ENCODE measurements at places on chromosomes 1 and 21.

- DNase-seq: peak; percentile 99
Observed at GRCh38 chr21:35737899-35738346, 322.4 kb downstream of the SETD4 start.

DNA sequence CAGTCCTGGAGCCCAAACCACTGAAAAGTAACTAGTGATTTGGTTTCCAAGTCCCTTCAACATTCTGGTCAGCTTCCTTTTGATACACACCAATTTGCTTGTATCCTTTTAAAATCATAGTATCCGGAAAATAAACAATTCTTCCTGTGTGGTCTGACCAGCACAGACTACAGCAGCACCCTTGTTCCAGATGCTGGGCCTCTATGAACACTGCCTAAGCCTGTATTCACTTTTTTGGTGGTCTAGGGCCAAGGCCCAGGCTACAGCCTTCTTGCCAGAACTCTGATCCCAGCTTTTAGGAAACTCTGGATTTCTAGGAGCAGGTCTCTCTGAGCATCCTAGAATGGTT, 801 bp upstream of the DDAH1 start:
- DNase-seq: no peak

GRCh38 chr1:178126741-178127185, 32.9 kb downstream of the RASAL2 start:
- DNase-seq: peak; percentile 64

DNA sequence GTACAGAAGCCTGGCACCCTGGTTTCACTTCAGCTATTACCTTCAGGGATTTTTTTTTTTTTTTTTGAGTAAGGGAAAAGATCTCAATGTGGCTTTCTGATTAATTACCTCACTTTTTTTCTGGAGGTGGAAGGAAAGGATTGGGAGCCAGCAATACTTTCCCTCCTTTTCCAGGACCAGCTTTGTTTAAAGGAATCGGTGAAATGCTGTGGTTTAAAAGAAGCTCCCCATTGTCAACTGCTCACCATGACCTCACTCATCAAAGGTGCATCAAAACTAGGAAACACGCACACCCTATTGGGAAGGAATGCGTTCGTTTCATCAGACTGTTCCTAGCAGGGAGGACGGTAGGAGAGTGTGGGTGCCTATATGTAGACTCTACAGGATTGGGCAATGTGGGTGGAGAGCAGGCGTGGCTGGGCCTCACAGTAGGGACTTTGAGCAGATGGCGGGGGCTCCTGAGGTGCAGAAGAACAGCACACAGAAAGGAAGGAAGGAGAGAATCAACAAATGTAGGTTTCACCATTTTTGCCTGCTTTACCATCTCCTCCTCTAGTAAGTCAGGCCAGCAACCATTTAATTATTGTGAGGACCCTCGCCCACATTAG, 13.0 kb downstream of the PHGDH start:
- DNase-seq: peak; percentile 28

GRCh38 chr1:46806196-46807020, 7.6 kb downstream of the CYP4B1 start:
- DNase-seq: no peak

- peak; percentile 74 for DNase-seq
Observed at GRCh38 chr1:40802078-40802741, 18.6 kb downstream of the KCNQ4 start.

- peak; percentile 53 for DNase-seq
Observed at GRCh38 chr1:82710091-82710490, 909.4 kb downstream of the ADGRL2 start.

- no peak for DNase-seq
Observed at GRCh38 chr1:156106624-156107488, 7.7 kb upstream of the LMNA start.

DNA sequence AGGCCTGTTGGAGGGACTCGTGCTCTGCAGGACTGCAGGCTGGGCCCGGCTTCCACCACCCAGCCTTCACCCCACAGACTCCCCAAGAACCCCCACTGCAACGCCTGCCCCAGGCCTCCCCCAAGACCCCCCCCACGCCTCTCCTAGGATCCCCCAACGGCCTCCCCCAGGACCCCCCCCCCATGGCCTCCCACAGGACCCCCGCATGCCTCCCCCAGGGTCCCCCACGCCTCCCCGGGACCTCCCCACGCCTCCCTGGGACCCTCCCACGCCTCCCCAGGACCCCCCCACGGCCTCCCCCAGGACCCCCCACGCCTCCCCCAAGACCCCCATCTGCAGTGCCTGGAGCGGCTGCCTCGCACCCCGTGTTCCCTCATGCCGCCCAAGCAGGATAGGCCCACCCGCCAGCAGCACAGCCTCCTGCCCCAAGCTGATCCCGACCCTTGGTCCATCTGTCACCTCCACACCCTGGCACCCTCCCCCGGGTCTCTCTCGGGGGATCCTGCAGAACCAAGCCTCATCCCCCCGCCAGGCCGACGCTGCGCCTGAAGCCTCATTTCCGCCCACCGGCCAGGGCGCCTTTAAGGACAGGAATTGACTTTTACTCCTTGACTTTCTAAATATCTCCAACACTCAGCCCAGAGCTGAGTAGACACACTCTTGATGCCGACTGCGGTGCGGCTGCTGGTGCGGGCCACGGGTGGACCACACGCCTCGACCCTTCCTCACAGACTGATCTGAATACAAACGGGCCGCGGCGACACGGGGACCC, 14.1 kb upstream of the RNF223 start:
- no peak for DNase-seq

DNA sequence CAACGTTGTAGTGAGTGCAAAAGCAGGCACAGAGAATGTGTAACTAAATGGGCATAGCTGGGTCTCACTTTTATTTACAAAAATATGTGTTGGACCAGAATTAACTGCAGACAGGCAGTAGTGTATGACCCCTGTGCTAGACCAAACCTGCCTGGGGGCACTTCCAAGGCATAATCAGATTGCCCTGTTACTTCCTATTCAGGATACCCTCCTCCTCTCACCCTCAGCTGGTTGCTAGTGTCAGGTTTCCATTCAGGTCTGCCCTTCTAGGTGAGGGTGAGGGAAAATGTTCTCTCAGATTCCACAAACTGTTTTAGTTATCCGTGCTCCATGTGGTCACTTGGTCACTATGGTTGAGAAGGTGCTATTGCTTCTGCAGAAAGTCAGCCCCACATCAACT, 387.3 kb downstream of the LMX1A start:
- no peak for DNase-seq

DNA sequence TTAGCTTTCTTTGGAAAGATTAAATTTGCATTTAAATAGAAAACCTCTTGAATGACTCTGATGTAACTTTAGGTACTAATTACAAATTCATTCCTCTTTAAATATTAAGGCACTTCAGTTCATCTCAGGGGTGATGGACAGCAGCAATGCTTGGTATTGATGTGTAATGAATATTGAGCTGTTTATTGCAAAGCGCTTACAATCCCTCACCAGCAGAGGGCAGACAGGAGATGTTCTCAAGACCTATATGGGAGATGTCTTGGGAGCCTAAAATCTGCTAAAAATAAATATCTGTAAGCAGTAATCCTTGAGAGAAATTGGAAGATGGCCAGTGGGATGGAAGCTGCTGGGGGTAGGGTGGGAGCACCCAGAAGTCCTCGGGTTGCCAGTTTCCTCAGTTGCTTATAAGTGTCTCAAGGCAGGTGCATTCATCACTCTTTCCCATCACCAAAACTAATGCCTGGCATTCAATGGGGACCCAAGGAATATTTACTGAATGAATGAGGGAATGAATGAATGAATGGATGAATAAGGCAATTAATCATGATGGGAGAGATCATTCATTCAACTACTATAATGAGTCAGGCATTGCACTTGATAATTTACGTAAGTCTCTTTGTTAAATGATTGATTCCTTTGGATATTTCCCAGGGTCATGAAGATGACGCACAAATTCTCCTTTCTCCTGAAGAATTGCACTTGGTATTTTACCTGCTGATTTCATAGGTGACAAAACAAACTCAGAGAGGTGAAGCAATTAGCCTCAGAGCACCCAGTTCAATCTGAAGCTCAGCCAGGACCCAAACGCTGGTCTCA, 2.3 kb downstream of the KLHDC8A start:
- DNase-seq: peak; percentile 47

GRCh38 chr1:59141267-59141863, 155.5 kb upstream of the FGGY start:
- DNase-seq: no peak

DNA sequence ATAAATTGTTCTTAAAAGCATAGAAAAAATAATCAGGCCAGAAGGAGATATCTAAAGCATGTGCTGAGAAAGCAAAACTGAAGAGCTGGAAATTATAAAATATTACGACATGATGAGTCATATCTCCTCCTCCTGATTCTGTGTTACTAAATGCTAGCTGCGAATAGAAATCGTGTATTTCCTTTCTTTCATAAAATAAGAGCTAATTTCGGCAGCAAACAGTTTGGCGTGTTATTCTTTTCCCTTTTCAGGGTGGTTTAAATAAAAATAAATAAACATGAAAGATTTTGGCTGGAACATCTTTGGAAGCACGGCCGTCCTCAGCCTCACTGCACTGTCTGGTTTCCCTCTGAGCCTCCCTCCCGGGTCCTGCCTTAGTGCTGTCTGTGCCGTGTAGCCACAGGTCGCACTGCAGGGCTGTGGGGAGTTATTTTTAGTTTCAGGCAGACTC, 56.0 kb downstream of the ADARB1 start:
- DNase-seq: peak; percentile 63

DNA sequence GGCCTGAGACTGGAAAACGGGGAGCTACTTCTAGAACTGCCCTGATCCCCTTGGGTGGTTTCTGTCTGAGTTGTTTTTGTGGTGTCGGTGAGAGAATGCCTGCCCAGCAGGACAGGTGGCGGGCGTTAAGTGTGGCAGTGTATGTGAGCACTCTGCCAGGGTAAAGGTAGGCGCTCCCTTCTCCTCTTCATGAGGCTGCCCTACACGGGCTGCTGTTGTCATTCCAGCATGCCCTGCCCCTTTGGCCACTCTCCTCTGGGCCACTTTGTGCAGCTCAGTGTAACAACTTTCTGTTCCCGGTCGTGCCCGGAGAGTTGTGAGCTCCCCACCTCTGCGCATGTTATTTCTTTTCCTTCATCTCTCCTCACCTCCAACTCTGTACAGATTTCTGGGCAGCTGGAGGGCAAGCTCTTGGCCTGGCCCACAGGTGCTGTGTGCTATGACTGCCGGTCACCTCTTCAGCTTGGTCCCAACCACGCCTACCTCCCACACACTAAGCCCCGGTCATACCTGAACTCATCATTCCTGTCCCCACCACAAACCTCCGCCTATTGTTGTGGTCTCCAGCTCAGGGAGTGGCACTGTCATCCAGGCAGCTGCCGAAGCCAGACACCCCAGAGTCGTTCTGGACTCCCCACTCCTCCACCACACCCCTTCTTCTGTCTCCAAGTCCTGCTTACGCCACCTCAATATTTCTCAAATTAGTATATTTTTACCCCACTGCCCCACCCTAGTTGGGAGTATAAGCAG, 69.0 kb downstream of the GADD45A start:
- DNase-seq: no peak

- peak; percentile 52 for DNase-seq
Observed at GRCh38 chr1:59150577-59151386, 146.1 kb upstream of the FGGY start.

GRCh38 chr1:96588416-96588995, 133.1 kb upstream of the PTBP2 start:
- no peak for DNase-seq

DNA sequence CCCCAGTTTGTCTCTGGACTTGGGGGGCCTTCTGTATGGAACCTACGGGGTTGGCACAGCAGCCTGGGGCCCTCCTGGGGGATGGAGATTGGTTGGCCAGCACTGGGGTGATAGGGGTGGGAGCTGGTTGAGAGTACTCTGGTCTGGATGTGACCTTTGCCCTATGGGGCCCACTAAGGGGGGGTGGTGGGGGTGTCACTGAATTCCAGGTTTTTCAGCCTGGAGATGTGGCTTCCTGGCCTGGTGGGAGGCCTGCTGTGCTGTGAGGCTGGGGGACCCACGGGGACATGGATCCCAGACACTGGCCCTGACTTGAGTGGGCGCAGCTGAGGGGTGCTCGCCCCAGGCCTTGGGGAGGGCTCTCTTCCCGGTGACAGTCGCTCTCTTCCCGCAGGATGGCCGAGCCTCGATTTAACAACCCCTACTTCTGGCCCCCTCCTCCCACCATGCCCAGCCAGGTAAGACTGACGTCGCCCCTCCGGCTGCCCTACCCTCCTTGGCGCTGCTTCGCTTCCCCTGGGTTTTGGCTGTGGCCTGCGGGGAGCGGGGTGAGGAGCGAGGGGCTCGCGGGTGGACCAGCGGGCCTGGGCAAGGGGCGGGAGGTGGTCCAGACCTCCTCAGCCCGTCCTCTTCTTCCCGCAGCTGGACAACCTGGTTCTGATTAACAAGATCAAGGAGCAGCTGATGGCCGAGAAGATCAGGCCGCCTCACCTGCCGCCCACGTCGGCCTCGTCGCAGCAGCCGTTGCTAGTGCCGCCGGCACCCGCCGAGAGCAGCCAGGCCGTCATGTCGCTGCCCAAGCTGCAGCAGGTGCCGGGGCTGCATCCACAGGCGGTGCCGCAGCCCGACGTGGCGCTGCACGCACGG, 19.6 kb downstream of the ZNF362 start:
- no peak for DNase-seq

DNA sequence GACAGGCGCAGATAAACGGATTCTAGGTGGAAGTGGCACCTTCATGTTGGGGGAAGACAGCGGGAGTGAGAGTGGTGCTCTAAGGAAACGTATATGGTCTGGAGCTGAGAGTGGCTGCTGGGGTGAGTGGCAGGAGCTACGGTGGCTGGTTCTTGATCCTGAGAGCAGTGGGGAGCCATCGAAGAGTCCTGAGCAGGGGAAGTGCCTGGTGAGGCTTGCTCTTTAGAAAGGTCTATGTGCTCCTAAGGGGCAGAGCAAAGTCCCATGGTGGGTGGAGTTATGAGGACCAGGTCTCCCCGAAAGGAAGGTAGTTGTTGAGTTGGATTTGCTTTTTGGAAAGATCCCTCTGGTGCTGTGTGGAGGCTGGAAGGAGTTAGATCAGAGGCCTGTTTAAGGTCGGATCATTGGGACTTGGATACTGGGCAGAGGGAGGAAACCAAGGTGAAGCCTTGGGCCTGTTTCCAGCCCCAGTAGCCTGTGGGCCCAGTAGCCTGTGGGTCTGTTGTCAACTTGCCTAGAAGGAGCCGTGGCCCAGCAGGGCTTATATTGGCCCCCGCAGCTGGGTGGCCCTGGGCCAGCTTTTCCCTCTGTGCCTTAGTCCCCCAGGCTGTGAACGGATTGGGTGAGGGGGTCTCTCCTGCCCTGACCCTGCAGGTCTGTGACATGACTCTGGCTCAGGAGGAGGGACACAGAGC, 33.0 kb downstream of the ACOT11 start:
- no peak for DNase-seq

DNA sequence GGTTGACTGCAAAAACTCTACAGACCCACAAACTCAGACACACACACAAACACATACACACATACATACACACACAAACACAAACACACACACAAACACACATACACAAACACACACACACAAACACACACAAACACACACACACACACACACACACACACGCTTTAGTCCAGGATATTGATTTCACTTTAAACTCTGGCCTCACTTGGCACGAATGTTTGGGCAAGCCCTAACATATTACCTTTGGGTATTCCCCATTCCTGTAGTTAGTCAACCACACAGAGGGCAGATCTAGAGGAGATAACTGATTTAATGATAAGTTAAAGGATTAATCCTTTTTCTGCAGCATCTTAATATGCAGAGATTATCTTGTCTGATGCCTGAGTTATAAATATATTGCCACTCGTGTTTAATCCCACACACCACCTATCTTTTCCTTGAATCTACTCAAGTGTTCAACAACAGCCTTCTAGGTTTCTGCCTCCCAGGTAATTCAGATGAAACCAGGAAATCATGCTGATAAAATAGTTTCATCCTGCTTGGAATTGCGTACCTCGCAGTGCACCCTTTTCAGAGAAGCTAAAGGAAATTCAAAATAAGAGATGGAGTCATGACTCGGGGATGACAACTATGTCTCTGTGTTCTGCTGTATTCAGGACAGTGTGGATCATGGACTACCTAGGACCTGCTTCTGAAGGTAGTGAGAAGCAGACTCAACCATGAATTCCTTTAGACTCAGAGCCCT, 14.5 kb upstream of the RUNX1 start:
- DNase-seq: no peak

Measured in MV-4-11 (cell line).